ENCODE measurements at places on chromosomes 7 and 10. TPM values are rescaled to one million over a fixed set of nuclear protein-coding genes. Genes with fewer than 3 reads are reported as not detected.

GRCh38 chr10:133000648-133001047 is 58.3 kb upstream of the CFAP46 start:
- no peak overlapping the region for H3K27ac ChIP-seq
- H3K36me3 ChIP-seq = no peaks in the 10 kb centered on the region
- DNase-seq = no peak
- H3K4me3 ChIP-seq = no peak overlapping the region
- no peaks in the 10 kb centered on the region for H3K4me1 ChIP-seq
- peaks cover 38% of the 10 kb centered on the region for H3K27me3 ChIP-seq

DNA sequence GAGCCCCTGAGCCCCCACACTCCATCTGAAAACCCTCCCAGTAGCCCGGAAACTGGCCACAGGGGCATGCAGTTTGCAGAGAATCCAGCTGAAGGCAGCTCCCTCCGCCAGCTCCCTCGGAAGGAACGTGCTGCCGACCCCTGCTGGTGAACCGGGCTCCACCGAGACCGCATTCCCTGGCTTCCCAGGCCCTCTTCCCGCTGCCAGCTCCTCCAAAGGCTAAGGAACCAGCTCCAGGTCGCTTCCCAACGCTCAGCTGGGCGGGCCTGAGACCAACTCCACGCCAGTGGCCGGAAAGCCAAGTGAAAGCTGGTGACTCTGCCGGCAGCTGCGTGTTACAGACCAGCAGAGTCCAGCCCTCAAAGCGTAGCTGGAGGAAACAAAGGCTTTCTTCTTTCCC is 35.8 kb downstream of the GPER1 start:
- DNase-seq = no peak
- no peak overlapping the region for H3K27ac ChIP-seq
- no peaks in the 10 kb centered on the region for H3K4me1 ChIP-seq
- no peaks in the 10 kb centered on the region for H3K27me3 ChIP-seq
- H3K36me3 ChIP-seq = peaks cover 23% of the 10 kb centered on the region

- H3K36me3 ChIP-seq = no peaks in the 10 kb centered on the region
- H3K27me3 ChIP-seq = no peaks in the 10 kb centered on the region
- no peak overlapping the region for H3K4me3 ChIP-seq
- no peak for DNase-seq
- H3K27ac ChIP-seq = no peak overlapping the region
- no peaks in the 10 kb centered on the region for H3K4me1 ChIP-seq
Measured at GRCh38 chr10:78328592-78329404, 295.1 kb downstream of the RPS24 start.

DNA sequence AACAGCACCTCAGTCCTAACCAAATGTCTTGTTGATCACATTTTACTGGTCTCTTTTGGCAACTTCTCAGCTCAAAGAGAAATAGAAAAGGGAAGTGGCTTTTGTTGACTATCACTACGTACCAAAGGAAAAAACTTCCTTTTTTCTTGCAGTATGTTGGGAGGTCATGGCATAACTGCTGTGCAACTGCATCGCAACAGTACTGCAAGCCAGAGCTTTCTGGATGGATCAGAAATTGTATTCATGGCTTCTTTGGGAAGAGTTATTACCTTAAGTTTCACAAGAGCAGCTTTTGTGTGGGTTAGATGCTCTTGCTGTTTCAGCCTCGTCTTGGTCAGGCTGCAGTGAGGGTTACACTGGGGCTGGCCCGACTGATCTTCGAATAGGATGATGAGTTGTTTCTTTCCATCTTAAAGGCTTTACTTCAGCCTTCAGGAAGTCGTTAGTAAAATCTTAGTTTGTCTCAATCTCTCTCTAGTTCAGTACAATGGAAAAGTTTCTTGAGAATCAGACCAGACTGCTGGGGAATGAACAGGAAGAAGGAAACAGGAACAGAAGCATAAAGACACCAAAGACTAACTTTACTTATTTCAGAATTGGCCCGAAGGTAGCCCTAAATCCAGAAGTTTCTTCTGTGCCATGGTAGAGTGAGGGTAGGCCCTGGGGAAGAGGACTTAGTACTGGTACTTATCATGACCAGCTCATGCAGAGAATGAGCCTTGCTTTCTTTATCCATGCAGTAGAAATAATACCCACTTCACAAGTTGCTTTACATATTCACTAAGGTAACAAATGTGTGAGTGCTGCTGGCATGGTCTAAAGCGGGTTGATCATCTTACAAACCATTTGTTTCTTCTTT is 153.6 kb downstream of the CELF2 start:
- no peak overlapping the region for H3K4me3 ChIP-seq
- peak overlapping the region; percentile 26 for H3K27ac ChIP-seq
- H3K27me3 ChIP-seq = no peaks in the 10 kb centered on the region
- H3K4me1 ChIP-seq = peaks cover 42% of the 10 kb centered on the region
- peaks cover 3% of the 10 kb centered on the region for H3K36me3 ChIP-seq

DNA sequence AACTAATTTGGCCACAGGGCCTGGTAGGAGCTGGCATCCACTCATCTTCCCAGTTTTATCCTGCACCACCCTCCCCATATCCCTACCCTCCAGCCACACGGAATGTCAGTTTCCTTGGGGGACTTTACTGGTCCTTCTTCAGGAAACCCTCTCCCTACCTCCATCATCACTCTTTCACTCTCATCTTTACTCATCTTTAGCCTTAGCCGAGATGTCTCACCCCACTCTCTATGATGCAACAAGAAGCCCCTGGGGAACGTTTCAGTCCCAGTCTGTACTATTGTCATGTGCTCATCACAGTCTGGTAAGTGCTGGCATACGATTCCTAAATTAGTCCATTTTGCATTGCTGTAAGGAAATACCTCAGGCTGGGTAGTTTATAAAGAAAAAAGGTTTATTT is 34.9 kb upstream of the TMEM248 start:
- no peaks in the 10 kb centered on the region for H3K4me1 ChIP-seq
- H3K36me3 ChIP-seq = peaks cover 29% of the 10 kb centered on the region
- no peak for DNase-seq

DNA sequence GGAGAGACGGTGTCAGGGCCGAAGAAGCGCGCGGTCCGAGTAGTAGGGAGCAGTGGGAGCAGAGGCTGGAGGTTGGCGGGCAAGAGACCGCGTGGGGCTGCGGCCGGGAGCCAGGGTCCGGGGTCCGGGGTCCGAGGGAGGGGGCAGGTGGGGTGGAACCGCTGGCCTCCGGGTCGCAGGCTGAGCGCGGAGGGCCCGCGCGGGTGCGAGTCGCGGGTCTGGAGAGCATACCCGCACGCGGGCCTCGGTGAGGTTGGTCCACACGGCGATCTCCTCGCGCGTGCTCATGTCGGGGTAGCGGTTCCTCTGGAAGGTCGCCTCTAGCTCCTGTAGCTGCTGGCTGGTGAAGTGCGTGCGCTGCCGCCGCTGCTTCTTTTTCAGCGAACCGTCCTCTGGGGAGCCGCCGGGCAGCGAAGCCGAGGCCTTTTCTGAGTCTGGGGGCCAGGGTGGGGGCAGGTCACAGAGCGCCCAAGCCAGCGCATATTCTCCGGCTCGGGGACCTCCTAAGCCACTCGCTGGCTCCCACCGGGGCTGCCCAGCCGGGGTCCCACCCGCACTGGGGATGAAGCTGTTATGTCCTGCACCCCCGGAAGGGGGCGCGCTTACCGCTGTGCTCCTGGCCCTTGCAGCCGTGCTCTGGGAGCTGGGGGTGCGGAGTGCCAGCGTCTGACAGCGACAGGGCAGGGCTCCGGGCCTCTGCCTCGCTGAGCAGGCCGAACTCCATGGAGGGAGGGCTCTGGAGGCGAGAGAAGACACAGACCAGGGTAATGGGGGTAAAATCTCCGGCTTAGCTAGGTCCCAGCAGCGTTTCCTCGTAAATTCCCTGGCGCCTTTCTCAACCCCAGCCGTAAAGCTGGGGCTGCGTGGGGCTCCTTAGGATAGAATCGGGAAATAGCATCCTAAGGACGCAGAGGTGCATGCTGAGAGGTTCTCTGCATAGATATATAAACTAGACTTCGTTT is 5.5 kb downstream of the ELOVL3 start:
- H3K27ac ChIP-seq = no peak overlapping the region
- H3K27me3 ChIP-seq = peaks cover 5% of the 10 kb centered on the region
- peaks cover 4% of the 10 kb centered on the region for H3K4me1 ChIP-seq
- H3K4me3 ChIP-seq = peak overlapping the region; percentile 43
- H3K36me3 ChIP-seq = no peaks in the 10 kb centered on the region

DNA sequence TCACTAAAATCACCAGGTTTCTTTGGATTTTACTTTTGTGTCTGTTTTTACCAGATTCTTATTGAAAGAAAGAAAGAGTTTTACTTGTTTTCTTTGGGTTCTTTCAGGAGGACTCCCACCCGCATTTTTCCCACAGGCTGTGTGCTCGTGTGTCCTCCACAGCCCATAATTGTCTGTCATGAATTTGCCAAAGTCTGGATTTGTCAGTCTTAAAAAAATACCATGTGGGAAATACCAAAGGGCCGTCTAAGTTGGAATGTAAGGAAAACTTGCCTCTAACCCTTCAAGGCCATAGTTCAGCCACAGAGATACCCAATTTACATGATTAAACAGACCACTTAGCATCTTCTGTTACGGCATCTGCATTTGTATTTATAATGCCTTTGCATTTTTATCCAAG is 41.3 kb upstream of the INHBA start:
- no peak for DNase-seq
- no peaks in the 10 kb centered on the region for H3K27me3 ChIP-seq
- no peaks in the 10 kb centered on the region for H3K36me3 ChIP-seq
- no peak overlapping the region for H3K4me3 ChIP-seq

GJC3 gene
- 0.16 TPM for total RNA-seq

GATA3 gene
- total RNA-seq = 0.24 TPM

GRCh38 chr10:114402233-114402632 is 2.1 kb downstream of the AFAP1L2 start:
- no peak overlapping the region for H3K27ac ChIP-seq
- H3K27me3 ChIP-seq = peaks cover 18% of the 10 kb centered on the region
- no peaks in the 10 kb centered on the region for H3K4me1 ChIP-seq
- no peaks in the 10 kb centered on the region for H3K36me3 ChIP-seq
- no peak for DNase-seq
- H3K4me3 ChIP-seq = no peak overlapping the region

DNA sequence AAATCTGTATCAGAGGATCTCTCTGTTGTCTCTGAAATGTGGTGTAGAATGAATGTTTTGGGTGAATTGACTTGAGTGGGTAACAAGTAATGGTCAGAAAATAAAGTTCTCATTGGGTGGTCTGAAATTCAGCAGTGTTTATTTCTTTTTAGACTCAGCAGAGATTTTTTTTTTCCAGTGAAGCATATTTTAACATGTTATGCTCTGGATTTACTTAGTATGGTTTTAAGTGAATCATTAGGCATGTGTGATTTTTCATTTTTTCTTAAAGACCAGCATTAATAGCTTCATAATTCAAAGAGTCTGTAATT is 63.5 kb downstream of the REEP3 start:
- H3K4me3 ChIP-seq = no peak overlapping the region
- no peaks in the 10 kb centered on the region for H3K27me3 ChIP-seq
- H3K4me1 ChIP-seq = peaks cover 14% of the 10 kb centered on the region
- H3K36me3 ChIP-seq = no peaks in the 10 kb centered on the region
- H3K27ac ChIP-seq = no peak overlapping the region

GRCh38 chr7:46626691-46627310 is 705.7 kb upstream of the IGFBP3 start:
- no peaks in the 10 kb centered on the region for H3K36me3 ChIP-seq
- no peak for DNase-seq
- H3K27ac ChIP-seq = no peak overlapping the region
- H3K27me3 ChIP-seq = no peaks in the 10 kb centered on the region
- no peaks in the 10 kb centered on the region for H3K4me1 ChIP-seq
- no peak overlapping the region for H3K4me3 ChIP-seq

DNA sequence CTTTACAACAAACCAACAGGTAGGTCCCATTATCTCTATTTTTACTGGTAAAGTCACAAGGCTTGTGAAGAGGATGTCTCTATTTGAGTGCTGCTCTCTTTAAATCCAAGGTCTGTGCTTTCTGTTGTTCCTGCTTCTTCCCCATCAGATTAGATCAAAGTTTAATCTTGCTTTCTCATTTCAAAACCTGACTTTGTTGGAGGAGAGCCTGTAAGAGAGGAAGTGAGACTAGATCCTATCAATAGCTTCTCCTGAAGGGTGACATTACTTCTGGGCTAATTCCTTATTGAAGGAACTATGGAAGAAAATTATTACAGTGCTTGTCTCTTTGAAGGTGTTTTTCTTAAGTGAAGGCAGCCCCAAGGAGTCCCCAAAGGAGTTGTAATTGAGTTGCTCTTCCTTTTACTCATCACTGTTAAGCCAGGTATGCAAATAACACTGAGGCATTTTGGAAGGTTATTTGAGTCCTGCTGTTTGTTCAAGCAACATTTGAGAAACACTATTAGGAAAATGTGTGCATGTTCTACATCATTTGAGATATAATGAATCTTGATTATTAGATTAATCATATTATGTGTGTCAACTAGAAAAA is 146.2 kb upstream of the MBL2 start:
- no peak overlapping the region for H3K4me3 ChIP-seq
- no peaks in the 10 kb centered on the region for H3K4me1 ChIP-seq
- no peak for DNase-seq
- H3K27me3 ChIP-seq = no peaks in the 10 kb centered on the region
- H3K27ac ChIP-seq = no peak overlapping the region

- DNase-seq = no peak
- no peaks in the 10 kb centered on the region for H3K36me3 ChIP-seq
- H3K4me1 ChIP-seq = peaks cover 24% of the 10 kb centered on the region
- peaks cover 66% of the 10 kb centered on the region for H3K27me3 ChIP-seq
Measured at GRCh38 chr7:151254851-151255250, 6.4 kb upstream of the SMARCD3 start.
